ENCODE measurements at places on chromosomes 3 and 15.

DNA sequence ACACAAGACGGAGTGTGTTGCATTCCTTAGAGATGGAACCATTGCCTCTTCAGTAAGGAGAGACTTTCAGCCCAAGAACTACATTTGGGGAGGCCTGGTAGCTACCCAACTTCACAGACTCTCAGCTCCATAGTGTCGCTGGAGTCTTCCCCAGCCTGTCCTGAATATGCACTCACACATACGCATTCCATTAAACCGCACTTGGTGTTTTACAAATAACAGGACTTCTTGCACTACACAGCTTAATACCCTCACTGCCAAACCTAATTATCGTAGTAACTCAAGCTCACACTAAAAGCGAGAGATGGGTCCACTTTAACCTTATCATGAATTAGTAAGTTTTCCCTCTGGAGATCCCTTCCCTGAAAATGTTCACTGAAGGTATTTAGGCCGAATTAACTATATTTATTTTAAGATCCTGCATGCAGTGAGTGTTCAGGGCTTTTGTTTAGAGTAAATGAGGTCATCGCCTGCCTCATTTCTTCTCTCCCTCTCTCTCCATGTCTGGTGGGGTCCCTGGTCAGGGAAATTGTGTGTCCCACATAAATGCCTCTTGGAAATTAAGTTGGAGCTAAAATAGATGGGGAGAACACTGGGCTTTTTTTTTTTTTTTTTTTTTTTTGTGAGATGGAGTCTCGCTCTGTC is 171.9 kb downstream of the FAM43A start:
- DNase-seq, result no peak

- DNase-seq, result no peak
Measured at GRCh38 chr3:4043867-4044575, 244.8 kb downstream of the LRRN1 start.

- DNase-seq, result no peak
Measured at GRCh38 chr3:184241447-184242296, 7.1 kb downstream of the ALG3 start.

DNA sequence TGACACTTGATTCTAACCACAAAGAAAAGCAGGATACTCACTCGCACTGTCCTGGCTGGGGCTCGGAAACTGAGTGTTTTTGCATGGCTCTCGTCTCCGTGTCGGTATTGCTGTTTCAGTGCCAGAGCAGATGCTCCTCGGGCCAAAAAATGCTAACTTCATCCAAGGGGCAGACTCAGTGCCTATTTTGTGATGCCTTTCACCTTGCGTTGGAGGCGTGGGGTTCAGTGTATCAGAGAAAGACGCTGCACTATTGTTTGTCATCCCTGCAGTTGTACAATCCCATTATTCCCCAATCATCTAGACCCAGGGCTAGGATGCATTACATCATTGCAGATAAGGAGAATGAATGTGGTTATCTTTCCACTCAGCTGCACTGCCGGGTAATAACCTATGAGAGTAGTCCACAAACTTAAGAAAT is 1.4 kb downstream of the CACNA2D3 start:
- DNase-seq, result no peak

- no peak for DNase-seq
Measured at GRCh38 chr15:29785136-29785535, 37.1 kb downstream of the TJP1 start.

DNA sequence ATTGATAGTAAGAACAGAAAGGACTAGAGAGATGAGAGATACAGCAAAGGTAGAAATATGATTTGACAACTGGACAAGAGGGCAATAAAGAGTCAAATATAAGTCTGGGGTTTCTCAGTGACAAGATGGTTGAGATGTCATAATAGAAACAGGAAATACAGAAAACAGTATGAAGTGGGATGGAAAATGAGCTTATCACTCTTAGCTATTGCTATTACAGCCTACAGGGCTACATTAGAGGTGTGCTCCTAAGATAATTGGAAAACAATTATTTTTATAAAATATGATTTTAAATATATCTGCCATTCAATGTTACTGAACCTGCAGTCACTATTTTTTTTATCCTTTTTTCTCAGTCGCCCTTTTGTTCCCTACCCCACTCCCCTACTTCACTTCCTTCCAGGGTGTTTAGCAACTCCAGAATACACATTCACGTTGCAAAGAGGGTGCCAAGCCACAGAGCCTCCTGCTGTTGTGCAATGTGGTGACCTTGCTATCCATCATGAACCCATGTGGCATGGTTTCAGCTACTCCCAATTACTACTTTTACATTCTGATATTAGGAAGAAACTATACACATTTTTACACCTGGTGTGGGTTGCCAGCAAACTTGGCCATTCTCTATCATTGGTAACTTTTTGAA is 6.0 kb downstream of the NRG4 start:
- DNase-seq, result no peak

GRCh38 chr15:95580121-95580520 is 750.4 kb upstream of the NR2F2 start:
- no peak for DNase-seq

Data from T-helper 9 cell (primary cell).